SK-N-MC (cell line): ENCODE measurements at places on chromosomes 5 and 9.

DNA sequence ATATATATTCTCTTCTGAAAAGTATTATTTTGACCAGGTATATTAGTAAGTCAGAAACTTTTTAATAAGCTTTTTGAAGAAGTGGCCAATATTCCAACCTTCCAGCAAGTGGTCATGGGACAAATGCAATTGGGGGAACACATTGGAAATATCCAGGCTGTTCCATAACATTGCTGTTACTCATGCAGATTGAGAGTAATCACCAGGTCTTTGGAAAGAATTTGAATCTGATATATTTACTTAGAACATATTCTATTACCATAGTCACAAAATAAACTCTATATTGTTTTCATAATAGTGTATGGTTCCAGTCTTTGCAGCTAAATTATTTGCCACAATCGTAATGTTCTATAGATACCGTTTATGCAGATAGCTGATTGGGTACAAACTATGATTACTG lies 102.8 kb downstream of the TAF11L14 start:
- no peak for DNase-seq

GRCh38 chr5:151772846-151773561 lies 1.2 kb downstream of the G3BP1 start:
- DNase-seq: no peak

DNA sequence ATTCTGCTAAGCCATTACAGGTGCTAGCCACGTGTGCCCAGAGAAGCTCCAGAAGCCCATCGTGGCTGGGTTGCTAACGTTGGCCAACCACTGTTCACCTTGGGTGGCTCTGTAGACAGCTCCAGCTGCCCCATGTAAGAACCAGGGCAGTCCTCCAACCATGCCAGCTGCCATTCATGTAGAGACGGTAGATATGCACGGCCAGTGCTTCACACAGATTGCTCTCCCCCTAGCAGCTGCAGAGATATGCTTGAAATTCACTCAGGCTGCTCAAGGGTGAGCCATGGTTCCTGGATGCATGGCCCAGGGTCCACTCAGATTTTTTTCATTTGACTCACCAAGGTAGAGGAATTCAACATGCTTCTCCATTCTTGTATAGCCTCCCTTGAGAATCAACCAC lies 31.0 kb downstream of the GADD45G start:
- no peak for DNase-seq

- DNase-seq: no peak
Observed at GRCh38 chr5:143682929-143683386, 129.0 kb upstream of the HMHB1 start.

- no peak for DNase-seq
Observed at GRCh38 chr5:96014395-96014794, 52.7 kb upstream of the ELL2 start.

- DNase-seq: no peak
Observed at GRCh38 chr5:78508186-78508765, 140.3 kb downstream of the LHFPL2 start.

DNA sequence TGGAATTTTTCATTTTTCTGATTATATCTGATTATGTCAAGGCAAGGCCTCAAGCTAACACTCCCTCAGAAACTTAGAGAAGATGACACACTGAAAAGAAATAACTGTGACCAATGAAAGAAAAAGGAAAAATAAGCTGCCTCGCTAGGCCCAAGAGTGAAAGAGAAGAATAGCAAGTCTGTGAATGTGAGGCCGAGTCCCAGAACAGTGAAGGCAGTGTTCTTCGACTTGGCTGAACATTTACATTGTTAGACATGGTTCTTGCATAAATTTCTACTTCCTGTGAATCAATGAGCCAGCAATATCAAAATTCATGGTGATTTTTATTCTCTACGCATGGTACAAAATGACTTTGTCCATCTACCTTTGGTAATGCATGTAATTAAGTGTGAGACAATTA lies at the start of gene ATP10B:
ATP10B (minus strand) TSS at position 163 of the 400 bp plus-strand sequence. CDS start 164,137 bp downstream, outside the sequence.
- DNase-seq: no peak

DNA sequence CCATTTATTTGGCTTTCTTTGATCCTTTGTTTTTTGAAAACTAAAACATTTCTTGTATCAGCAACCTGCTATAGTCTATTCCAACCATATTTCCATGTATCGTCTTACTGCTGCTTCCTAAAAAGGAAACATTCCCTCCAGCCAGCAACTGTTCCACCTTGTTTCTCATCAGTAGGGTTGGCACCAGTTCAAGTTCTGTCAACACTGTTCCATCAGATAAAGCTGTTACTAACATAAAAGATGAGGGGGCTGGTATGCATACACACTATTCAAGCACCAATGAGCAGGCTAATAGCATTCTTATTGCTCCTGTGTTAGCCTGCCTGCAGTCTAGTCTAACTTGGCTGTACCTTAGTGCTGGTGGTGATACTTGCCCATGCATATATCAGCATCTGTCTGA lies 178.3 kb downstream of the CWC27 start:
- no peak for DNase-seq

DNA sequence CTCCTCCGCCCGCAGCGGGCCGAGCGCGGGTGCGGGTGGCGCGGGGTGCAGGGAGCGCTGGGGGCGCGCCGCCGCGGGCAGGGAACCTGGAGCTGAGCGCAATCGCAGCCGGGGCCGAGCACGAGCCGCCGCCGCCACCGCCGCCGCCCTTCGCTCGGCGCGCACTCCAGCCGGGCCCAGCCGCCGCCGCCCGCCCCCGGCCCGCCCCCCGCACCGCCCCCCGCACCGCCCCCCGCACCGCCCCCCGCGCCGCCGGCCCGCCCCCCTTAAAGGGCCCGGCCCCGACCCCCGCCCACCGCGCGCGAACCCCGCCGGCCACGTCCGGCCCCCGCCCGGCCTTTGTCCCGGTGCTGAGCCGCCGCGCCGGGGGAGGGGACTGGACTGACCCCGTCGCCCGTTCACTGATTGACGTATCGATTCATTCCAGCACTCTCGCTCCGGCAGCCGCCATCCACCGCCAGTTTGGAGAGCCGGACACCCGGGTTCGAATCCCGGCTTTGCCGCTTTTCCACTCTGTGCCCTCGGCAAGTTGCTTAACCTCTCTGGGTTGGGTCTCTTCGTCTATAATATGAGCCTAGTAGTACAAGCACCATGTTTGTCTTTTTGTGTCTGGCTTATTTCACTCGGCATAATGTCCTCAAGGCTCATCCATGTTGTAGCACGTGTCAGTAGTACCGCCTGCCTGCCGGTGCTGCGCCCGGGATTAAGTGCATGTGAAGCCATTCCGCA lies at the start of gene SH3PXD2B:
SH3PXD2B (minus strand) TSS at position 168 of the 729 bp plus-strand sequence. CDS start 173 bp downstream, outside the sequence.
- DNase-seq: no peak

GRCh38 chr9:86519066-86519615 lies 164.9 kb upstream of the TUT7 start:
- DNase-seq: no peak

DNA sequence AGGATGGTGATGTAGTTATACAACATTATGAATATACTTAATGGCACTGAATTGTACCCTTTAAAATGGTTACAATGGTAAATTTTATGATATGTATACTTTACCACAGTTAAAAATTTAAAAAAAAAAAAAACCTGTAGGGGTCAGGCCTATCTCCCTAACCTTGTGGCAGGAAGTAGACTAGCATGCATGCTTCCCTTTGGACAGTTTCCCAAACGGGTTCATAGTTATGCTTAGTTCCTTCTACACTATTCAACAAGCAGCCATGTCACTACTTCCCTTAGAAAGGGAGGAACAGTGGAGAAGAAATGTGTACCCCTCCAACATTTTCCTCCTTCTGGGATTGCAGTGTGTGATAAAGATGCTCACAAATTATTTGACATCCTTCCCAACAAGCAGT lies 32.5 kb downstream of the IDNK start:
- DNase-seq: no peak
